ENCODE measurements at places on chromosomes 11 and 22.

DNA sequence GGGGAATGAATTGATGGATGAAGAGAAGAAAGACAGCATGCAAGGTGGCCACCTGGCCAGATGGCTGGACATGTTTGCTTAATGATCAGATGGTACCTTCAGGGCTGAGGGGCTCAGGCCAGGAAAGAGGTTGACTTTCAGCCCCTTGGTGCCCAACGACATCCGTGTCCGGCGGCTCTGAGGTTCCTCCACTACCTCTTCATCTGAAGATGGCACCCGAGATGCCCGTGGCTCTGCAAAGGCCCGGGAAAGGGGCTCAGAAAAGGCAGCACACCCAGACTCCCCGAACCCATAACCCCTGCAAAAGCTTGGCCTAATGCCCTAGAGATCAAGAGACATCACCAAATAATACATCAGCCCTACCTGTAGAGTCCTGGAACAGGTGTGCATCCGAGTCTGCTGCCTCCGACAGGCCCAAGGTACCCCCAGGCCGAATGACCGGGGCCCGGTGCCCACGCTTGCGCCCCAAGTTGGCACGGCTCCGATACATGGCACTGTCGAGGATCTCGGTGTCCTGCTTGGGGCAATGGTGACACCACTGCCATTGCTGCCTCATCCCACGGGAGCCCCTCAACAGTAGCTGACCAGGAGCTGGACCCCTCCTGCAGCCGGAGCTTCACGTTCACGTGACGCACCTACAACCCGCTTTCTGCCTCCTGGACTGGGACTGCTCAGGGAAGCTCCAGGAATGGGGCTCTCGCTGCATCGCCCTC, 22.9 kb downstream of the TNKS1BP1 start:
- no peak for DNase-seq

- DNase-seq, result no peak
Observed at GRCh38 chr22:42807185-42807584, 49.9 kb downstream of the ARFGAP3 start.

DNA sequence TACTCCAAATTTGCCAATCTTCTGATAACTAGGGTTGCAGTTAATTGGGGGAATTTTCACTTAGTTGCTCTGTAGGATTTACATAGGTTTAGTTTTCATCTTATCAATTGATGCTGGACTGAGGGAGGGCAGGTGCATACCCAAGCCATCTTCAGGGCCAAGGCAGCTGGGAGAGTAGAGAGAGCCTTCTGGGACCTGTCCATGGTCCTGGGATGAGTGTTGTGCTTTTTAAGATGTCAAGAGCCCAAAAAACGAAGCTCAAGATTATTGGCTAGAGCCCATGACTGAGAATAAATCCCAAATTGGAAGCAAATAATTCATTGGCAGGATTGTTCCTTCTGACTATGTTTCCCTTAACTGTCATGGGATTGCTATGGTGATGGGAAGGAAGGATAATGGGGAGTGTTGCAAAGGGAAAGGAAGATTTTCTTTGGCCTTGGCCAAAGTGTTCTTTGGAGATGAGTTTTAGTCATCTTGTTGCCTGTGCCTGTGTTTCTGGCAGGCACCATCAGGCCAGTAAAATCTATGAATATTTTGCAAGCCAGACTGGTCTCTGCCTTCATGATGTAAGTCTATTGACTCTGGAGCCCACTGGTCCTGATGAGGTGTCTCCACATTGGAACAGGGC, 4.5 kb downstream of the SLC22A6 start:
- no peak for DNase-seq

- DNase-seq, result no peak
Observed at GRCh38 chr11:69661413-69661715, 13.8 kb downstream of the LTO1 start.

- peak; percentile 83 for DNase-seq
Observed at GRCh38 chr11:75204685-75205563, 35.6 kb upstream of the TPBGL start.

GRCh38 chr22:41780746-41781505, 19.6 kb upstream of the CCDC134 start:
- DNase-seq, result peak; percentile 86

DNA sequence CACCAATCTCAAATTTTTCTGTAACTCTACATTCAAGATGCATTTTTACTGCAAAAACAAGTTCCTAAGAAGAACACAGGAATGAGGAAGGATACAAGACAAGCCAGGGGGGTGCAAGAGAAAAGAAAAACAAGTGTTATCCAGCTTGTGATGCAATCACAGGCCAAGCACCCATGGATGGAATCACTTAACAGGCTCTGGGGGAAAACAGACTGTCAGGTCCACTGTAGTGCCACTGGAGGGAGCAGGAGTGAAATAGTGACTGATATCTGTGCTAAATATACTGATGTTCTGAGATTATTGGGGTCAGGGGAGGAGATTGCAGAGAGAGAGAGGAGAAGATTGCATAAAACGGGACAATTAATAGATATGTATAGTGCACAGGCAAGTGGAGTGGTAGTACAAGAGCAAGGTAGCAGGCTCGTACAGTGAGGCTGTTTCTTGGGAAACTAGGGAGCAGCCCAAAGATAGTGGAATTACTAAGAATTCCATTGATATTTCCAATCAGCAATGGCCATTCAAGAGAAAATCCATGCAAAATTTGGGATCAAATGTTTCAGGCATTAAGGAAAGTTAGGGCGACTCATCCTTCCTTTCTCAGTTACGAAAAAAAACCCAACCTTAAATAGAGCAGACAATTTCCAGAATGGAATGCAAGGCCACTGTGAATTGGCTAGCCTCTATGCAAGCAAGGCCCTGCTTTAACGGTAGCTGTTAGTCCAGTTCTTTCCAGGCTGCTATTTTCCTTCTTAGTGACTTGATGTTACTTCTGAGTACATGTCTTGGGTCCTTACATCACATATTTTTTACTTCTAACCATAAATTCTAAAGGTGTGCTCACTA, 52.2 kb upstream of the CEP126 start:
- DNase-seq, result no peak

- no peak for DNase-seq
Observed at GRCh38 chr11:85698195-85698594, 12.2 kb upstream of the CCDC89 start.

- DNase-seq, result no peak
Observed at GRCh38 chr11:119721129-119722120, 7.6 kb downstream of the NECTIN1 start.

DNA sequence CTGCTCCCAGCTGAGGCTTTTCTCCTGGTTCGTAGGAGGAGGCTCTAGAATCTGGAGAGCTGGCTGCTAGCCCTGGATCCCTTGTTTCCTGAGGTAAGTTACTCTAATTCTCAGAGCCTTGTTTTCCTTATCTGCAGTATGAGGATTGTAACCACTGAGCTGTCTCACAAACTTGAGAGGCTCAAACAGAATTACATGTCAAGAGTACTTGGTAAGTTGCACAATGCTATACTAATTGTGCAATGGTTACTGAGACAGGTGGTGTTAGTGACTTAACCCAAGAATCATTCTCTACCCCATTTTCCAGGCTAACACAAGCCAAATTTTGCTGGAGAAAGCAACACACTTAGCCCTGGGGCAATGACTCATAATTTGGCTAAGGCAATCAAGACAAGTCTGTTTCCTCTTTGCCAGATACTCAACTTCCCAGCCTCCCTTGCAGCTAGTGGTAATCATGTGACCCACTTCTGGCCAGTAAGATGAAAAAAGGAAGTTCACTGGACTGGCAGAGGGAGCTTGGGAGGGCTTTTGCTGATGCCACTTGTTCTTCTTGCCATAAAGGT, 348.0 kb downstream of the TENM4 start:
- DNase-seq, result no peak

- DNase-seq, result no peak
Observed at GRCh38 chr11:58616594-58616993, 5.9 kb upstream of the CNTF start.

- no peak for DNase-seq
Observed at GRCh38 chr11:6505577-6506240, 8.6 kb downstream of the DNHD1 start.

- no peak for DNase-seq
Observed at GRCh38 chr11:65538915-65539743, 14.2 kb downstream of the SCYL1 start.

DNA sequence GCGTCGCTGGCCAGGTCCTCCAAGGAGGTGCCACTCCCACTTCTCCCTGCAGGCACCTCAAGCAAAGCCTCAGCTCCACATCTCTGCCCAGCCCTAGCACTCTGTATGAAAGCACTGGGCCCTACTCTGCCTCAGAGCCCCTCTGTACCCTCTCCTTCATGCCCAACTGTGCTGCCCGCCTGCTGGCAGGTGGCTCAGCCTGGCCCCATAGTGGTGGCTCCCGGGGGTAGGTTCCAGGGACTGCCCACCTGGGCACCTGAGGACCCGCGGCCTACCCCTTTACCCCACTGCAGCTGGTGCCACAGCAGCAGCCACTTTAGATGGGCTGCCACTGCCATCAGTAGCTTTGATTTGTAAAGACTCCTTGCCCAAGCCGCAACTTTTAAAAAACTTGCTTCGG, 1672.8 kb downstream of the LRRC4C start:
- no peak for DNase-seq

GRCh38 chr11:113956986-113957385, 17.9 kb upstream of the HTR3A start:
- DNase-seq, result no peak

DNA sequence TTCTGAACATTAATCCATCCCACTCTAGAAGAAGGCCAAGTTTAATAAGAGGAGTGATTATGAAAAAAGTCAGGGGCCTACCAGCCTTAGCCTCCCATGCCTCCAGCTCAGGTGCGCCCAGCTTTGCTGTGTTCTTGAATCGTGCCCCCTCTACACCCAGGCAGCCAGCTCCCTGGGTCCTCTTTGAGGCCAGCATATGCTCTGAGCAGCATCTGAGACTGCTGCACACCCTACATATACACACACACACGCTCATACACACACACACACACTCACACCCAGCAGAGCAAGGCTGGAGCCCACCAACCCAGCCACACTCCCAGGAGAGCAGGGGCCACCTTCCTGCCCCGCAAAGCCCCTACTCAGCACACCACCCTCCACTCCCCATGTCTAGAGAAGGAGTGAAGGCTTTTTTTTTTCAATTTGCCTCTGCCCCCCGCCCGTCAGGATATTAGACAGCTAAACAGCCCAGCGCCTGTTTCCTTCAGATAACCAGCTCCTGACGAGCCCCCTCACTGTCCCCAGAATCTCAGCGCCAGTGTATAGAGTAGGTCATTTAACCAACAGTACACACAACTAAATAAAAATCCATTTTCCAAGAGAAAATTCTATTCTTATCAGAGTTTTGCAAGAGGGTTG, 121.6 kb downstream of the BUD13 start:
- DNase-seq, result no peak

GRCh38 chr22:38153821-38154562, 27.6 kb downstream of the PLA2G6 start:
- no peak for DNase-seq

Data from stimulated activated CD4-positive, alpha-beta T cell treated with anti-CD3 and anti-CD28 coated beads, TNF-alpha, amount 100 ng/mL, for 24 hours (primary cell).